GM23248 (cell line): ENCODE measurements at places on chromosomes 6 and 20.
A peak's percentile ranks its signal among the peaks of the same experiment; 100 is the strongest.

DNA sequence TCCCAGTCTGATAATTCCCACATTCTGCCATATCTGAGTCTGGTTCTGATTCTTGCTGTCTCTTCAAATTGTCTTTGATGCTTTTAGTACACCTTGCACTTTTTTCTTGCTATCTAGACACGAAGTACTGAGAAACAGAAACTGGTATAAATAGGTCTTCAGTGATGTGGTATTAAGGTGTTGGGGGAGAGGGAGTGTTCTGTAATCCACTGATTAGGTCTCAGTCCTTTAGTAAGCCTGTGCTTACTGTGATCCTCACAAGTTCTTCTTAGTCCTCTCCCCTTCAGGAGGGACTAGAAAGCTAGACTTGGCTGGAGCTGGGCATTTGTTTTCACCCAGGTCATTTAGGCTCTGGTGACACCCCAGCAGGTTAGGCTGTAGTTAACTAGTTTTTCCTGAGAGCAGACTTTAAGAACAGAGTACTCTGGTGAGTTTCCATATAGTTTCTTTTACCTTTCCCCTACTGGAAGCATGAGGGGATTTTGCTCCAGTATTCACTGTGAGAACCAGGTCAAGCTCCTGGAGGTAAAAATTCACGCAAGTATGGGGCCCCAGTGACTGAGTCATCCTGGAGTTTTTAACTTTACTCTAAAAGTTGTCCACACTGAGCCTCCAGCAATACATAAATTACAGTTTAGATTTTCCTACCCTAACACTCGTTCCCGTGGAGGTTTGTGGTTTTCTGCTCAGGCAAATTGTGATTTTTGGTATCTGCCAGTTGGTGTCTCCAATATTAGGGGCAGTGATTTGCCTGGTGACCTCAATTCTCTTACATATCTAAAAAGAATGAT is 154.6 kb downstream of the CDKAL1 start:
- DNase-seq: peak; percentile 19

- DNase-seq: peak; percentile 95
These were observed 2.4 kb upstream of the EFHC1 start for GRCh38 chr6:52417675-52418111.

GRCh38 chr6:146865756-146866379 is 267.1 kb downstream of the ADGB start:
- DNase-seq: no peak

GRCh38 chr20:50286174-50286511 is 95.5 kb downstream of the CEBPB start:
- no peak for DNase-seq

GRCh38 chr6:16292942-16293341 is 54.6 kb downstream of the GMPR start:
- DNase-seq: no peak

DNA sequence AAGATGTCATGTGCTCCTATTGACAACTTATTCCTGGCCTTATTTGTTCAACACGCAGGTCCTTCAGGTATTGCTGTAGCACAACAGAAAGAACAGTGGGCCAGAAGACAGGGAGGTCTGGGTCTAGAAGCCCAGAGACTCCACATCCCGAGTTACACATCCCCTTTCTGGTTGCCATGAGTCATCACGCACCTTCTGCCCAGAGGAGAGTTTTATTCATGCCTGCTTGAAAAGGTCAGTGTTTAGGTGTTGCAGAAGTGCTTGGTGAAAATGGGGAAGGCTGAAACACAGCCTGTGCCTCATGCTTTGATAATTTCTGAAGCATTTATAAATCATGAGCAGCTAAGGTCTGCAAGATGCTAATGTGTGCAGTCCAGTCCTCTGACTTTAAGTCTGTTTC is 256.4 kb downstream of the GMPR start:
- DNase-seq: no peak

- DNase-seq: no peak
These were observed 178.8 kb upstream of the AKAP12 start for GRCh38 chr6:151060766-151061531.

GRCh38 chr6:99178168-99178567 is 171.3 kb downstream of the FAXC start:
- DNase-seq: no peak

GRCh38 chr6:114344246-114344970 is 1.6 kb upstream of the HS3ST5 start:
- DNase-seq: no peak

GRCh38 chr20:60137657-60138245 is 179.5 kb downstream of the CDH26 start:
- DNase-seq: peak; percentile 48

- DNase-seq: no peak
These were observed 7.5 kb downstream of the MGME1 start for GRCh38 chr20:17976305-17976704.

DNA sequence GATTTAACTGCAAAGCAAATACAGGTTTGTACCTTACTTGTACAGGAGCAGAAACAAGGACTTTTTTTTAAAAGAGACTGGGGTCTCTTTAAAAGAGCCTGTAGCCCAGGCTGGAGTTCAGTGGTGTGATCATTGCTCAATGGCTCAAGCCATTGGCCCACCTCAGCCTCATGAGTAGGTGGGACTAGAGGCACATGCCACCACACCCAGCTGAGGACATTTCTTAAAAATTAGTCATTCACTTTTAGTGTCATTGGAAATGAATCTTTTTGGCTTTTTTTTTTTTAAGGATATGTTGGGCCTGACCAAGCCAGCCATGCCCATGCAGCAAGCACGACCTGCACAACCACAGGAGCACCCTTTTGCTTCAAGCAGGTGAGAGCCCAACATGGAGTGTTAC is 16.9 kb downstream of the SEC23B start:
- DNase-seq: peak; percentile 91

DNA sequence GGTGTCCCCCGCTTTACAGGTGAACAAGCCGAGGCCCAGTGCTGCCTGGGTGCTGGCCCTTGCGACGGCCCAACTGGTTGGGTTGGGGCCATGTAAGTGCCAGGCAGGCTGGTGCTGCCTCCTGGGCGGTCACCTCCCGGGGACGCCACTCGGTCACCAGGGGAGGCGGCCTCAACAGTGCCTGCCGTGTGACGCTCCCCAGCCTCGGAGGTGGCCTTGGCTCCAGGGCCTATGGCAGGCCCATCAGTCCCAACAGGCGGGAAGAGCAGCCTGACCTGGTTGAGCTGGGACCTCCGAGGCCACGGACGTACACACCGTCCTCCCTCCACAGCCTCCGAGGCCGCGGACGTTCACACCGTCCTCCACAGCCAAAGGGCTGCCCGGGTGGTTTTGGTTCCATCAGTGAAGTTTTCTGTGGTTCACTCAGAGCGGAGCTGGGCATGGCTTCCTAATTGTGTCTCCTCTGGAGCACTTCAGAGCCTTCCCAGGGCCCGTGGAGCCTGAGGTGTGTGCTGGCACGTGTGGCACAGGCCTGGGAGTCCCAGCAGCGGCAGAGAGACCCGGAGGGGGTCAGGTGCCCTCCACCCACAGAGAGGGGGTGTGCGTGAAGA is 19.3 kb upstream of the SLCO4A1 start:
- DNase-seq: peak; percentile 16

GRCh38 chr20:42963796-42964195 is 225.9 kb downstream of the PTPRT start:
- no peak for DNase-seq

DNA sequence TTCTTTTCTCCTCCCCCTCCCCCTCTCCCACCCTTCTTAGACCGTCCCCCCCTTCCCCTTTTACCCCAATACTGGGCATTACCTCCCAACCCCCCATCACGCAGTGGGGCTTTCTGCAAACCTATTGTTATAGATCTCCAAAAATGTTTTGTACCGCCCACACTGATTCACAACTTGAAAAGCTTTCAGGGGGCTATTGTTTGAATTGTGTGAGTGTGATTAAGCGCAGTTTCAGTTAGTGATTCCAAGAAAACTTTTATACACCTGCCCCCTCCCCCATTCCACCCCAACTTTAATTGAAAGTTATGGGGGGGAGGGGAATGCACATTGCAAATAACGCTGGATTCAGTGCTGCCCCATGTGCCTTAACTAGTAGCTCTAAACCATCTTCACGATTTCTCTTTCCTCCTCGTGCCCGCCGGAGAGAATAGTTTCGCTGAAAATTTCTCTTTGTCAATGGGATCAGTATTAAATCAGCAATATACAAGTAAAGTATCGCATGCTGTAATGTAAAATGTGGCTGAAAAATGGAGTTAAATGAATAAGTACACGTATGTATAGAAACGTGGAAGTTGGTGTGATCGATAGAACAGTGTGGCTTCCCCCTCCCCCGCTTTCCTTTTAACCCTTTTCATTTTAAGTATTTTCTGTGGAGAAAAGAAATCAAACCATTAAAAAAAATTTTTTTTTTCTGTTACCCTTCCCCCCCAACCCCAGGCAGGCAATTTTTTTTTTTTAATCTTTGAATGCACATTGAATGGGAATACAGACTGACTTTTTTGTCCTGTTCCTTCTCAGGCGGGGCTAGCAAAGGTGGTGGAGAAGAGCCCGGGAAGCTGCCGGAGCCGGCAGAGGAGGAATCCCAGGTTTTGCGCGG is 632 bp downstream of the LIN28B start:
- no peak for DNase-seq

DNA sequence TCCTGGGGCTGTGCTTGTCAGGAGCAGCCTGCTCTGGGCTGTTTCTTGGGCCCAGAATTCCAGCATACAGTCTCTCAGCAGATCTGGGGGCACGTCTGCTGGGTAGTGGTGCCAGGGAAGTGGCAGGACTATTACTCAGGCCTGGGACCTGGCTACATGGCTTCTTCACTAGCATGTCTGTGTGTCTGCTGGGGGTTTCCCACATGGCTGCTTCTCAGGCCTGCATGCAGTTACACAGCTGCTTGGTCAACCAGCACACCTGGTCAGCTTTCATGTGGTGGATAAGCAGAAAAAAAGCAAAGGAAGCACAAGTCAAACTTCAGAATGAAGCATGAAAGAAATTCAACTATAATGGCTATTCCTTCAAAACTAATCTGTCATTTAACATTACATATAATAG is 316.2 kb upstream of the NOX3 start:
- DNase-seq: no peak

DNA sequence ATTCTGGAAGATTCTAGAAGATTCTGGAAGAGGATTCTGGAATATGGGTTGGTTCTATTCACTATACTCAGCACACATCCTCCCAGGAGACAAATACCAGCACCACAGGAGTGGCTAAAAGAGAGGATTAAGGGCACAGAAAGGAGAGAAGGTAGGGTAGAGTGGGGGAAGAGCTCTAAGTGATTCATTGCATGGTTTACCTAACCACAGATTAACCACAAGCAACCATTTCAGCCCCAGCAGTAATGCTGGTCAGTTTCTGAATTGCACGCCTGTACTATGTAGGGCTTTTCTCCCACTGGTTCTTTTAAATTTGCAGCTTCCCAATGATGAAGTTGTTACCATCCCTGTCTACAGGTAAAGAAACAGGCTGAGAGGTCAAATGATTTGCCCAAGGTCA is 192.7 kb upstream of the PMEPA1 start:
- peak; percentile 85 for DNase-seq

- DNase-seq: peak; percentile 83
These were observed 9.4 kb downstream of the ABCC10 start for GRCh38 chr6:43436577-43437282.

DNA sequence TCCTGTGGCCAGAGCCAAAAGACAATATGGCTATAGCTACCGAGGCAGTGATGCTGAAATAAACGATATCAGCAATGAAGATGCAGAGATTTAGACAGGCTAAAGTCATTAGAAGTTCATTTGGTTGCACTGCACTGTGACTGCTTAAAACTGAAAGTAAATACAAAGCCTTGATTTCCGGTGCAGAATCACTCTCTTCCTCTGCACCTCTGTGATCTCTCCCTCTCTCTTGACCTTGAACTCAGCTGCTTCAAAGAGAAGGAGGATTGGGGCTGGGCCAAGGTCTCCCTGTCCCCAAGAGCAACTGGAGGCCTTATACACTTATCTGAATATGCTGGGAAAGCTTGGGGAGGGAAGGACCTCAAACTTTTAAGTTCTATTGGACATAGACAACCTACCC is 34.6 kb upstream of the SPACA1 start:
- DNase-seq: no peak

DNA sequence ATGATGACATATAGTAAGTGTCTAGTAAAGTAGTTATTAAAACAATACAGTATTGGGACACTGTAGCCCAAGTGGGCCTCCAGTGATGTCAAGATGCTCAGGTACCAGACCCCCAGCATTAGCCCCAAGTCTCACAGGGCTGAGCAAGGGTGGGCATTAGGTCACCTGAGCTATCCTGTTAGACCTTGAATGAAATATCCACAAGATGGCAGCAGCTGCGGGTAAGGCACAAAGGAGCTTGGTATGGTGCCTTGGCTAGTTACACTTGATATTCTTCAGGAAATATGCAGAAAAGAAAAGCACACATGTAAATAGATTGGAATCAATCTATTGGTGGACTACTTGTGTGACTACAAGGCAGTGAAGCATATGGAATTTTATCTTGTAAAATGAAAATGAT is 701.8 kb upstream of the ADGRB3 start:
- no peak for DNase-seq

DNA sequence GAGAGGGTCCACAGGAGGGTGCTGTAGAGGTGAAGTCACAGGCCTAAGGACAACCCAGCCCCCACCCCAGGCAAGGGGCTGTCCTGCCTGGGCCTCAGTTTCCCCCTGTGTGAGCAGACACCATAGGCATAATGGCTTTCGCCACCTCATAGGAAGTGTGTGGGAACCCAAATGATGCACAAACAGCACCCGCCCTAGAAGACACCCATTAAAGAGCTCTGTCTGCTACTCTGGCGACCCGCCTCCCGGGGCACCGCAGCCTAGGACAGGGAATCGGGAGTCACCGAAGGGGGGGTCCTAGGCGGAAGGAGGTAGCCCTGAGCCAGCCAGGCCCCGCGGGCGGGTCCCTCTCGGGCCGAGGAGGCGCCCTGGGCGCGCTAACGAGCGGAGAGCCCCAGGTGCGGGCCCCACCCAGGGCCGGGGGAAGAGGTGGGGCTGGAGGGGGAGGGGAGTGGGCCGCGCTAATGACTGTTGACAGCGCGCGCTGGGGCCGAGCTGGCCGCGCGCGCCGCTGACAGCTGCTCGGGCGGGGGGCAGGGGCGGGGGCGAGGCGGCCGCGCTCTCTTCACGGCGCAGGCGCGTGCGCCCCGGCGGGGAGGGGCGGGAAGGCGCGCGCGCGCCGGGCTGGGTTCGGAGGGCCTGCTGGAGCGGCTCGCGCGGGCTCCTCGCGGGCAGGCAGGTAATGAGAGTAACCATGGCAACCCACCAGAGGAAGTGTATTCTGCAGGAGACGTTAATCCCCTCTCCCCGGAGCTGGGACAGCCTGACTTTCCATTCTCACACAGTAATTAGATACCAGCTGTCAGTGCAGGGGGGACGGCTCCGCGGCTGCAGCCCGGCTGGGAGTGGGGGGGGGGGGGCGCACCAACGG is 48.9 kb downstream of the NOL4L start:
- DNase-seq: peak; percentile 39

GRCh38 chr6:33433001-33433543 is 13.2 kb downstream of the SYNGAP1 start:
- DNase-seq: no peak

DNA sequence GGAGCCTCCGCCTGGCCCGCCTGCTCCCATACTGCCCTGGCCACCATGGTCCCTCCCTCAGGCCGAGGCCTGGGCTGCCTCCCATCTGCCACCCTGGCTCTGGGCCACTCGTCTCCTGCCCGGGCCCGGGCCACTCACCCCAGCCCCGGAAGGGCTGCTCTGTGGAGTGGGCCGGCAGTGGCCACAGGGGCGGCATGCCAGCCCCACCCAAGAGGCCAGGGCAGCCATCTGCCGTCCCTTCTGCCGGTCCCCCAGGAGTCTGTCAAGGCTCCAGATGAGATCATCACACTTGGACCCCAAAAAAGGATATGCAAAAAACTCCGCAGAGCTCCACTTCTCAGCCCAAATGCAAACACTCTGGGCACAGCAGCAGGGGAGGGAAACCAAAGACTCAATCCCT is 23.8 kb upstream of the TLDC2 start:
- peak; percentile 37 for DNase-seq
